ENCODE measurements at places on chromosomes 11 and 22.

GRCh38 chr11:128852327-128853023, 14.6 kb downstream of the KCNJ1 start:
- DNase-seq, result no peak

DNA sequence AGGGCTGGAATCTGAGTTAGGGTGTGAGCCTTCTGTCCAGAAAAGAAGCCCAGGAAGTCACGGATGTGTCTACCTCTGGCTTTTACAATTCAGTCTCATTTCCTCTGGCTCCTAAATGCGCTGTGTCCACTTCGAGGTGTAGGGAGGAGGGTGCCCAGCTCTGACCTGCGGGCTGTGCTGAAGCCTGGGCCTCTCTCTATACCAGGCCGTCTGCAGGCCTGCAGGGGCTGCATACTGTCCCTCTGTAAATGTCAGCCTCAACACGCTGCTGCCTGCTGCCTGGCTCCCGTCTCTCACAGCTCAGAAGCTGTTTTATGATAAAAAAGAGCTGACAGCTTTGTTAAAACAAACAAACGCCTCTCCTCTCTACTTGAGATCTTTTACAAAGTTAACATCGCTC, 14.5 kb downstream of the ARVCF start:
- DNase-seq, result no peak

- DNase-seq, result no peak
Observed at GRCh38 chr11:10091314-10092045, 202.5 kb downstream of the SBF2 start.

GRCh38 chr11:77121876-77122575, 6.0 kb upstream of the MYO7A start:
- no peak for DNase-seq

DNA sequence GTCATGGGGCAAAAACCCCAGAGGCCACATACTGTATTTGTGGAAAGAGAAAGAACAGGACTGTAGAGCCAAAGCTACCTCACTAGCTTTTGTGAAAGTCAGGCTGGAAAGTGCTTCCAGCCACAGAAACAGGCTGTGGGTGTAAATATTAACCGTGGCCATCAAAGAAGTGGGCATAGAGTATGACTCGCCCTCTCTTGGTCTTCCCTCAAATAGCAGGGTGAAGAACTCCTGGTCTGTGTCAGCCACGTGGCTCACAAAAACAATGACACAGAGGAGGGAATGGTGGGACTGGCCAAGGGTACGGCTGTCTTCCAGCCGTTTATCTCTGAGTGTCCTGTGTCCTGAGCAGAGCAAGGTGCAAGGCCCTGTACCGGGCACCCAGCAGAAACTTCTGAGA, 37.6 kb upstream of the UBASH3B start:
- no peak for DNase-seq

Measured in AG04449 (cell line).